ENCODE measurements at places on chromosomes 2 and 18.

DNA sequence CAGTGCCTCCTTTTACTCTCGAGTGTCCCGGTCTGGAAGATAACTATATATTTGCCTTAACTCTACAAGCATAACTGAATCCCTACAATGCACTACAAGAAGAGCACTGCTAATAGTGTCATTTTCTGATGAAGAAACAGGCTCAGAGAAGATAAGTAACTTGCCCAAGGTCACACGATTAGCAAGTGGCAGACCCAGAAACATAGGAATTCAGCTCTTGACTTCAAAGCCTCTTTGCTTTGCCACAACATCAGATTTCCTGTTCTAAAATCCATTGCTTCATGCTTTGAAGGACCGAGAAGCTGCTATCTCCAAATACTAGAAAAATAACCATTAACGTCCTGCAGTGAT lies 65.6 kb downstream of the HS1BP3 start:
- DNase-seq: no peak

- no peak for DNase-seq
Measured at GRCh38 chr2:55877087-55877436, 46.5 kb downstream of the EFEMP1 start.

GRCh38 chr2:159891917-159892730 lies 94.1 kb upstream of the CD302 start:
- DNase-seq: peak; percentile 21

GRCh38 chr18:74914052-74914591 lies 294.8 kb downstream of the PTGR3 start:
- DNase-seq: no peak

- DNase-seq: no peak
Measured at GRCh38 chr2:25524507-25524906, 148.9 kb downstream of the DTNB start.

DNA sequence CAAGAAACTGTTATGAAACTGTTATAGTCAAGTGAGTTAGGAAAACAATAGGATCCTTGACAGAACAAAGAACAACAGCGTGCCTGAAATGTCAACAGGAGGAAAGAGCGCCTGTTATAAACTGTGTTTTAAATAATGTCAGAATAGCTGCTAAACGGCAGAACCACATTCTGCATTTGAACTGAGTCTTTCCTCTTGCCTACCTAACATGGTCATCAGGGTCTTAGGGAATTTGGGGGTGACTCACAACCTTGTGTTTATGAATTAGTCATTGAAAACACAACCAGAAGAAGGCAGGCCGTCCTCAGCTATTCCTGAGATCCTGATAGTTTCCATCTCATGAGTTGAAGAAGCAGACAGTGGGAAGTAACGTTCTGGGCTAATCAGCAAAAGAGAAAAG lies 222.0 kb upstream of the FN1 start:
- DNase-seq: peak; percentile 84

GRCh38 chr2:205867371-205867770 lies 185.1 kb downstream of the NRP2 start:
- no peak for DNase-seq

DNA sequence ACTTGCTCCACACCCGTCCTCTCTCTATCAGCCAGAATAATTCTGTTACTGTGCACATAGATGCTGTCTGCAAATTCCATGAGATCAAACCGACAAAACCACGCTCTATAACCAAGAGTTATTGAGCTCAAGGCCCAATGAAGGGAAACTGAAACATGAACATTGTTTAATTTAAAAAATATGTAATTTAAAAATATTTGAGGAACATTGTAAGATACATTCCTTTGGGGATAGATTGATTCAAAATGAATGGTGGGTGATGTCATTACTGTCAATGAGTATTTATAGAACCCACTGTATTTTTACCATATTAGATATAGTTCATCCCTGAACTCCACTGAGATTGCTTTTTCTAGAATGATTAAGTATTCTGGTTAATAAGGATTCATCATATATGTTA lies 50.4 kb downstream of the NCKAP5 start:
- DNase-seq: no peak

- DNase-seq: no peak
Measured at GRCh38 chr2:106978647-106979046, 92.7 kb upstream of the ST6GAL2 start.

- DNase-seq: no peak
Measured at GRCh38 chr2:43402452-43402937, 176.1 kb upstream of the ZFP36L2 start.

Measured in Caki2 (cell line).